ENCODE measurements at places on chromosomes 1 and 21.
A peak's percentile ranks its signal among the peaks of the same experiment; 100 is the strongest.

DNA sequence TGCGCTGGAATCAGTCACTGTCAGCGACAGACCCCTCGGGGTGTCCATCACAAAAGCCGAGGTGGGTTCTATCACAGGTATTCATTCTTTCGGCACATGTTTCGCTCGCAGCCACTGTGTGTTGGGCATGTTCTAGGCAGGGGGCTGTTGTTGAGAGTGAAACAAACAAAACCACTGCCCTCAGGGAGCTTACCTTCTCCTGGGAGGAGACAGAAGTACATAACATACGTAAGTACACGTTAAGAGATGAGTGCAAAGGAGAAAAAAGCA, 6.6 kb downstream of the ATF3 start:
- H3K36me3 ChIP-seq: peaks cover 13% of the 10 kb centered on the region
- no peak overlapping the region for H3K27ac ChIP-seq
- no peak for DNase-seq
- peaks cover under 1% of the 10 kb centered on the region for H3K4me1 ChIP-seq
- peaks cover 7% of the 10 kb centered on the region for H3K27me3 ChIP-seq

- H3K27ac ChIP-seq: no peak overlapping the region
- DNase-seq: no peak
- H3K4me1 ChIP-seq: no peaks in the 10 kb centered on the region
- no peak overlapping the region for H3K4me3 ChIP-seq
Measured at GRCh38 chr1:13605159-13605558, 21.5 kb downstream of the PDPN start.

GRCh38 chr1:219507437-219507836, 105.5 kb downstream of the ZC3H11B start:
- no peak for DNase-seq
- no peak overlapping the region for H3K27ac ChIP-seq
- no peaks in the 10 kb centered on the region for H3K36me3 ChIP-seq
- no peaks in the 10 kb centered on the region for H3K4me1 ChIP-seq
- no peaks in the 10 kb centered on the region for H3K27me3 ChIP-seq

GRCh38 chr1:181101581-181102226, 13.2 kb downstream of the IER5 start:
- H3K4me3 ChIP-seq: no peak overlapping the region
- peak overlapping the region; percentile 75 for H3K27ac ChIP-seq
- no peak for DNase-seq
- no peaks in the 10 kb centered on the region for H3K27me3 ChIP-seq

DNA sequence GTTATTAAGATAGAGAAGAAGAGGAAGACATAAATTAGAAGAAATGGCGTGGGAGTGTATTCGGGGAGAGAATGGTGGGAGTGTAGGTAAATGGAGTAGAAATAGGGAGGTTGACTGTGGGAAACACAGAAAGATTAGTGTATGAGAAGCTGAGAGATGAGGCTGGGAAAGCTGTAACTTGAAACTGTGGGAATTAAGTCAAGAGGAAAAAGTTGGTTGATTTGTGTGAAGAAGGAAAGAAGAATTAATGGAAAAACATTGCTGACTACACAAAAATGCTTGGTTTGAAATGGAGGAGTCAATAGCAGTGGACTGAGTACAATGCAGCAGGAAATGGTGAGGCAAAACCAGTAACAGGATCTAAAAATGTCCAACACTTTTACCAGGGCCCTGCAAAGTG, 448.3 kb downstream of the PTPRC start:
- DNase-seq: no peak
- H3K4me3 ChIP-seq: no peak overlapping the region
- no peak overlapping the region for H3K27ac ChIP-seq
- peaks cover 21% of the 10 kb centered on the region for H3K27me3 ChIP-seq

- peak overlapping the region; percentile 96 for H3K27ac ChIP-seq
- H3K27me3 ChIP-seq: no peaks in the 10 kb centered on the region
- DNase-seq: no peak
- peaks cover 12% of the 10 kb centered on the region for H3K36me3 ChIP-seq
- H3K4me1 ChIP-seq: peaks cover 51% of the 10 kb centered on the region
- H3K4me3 ChIP-seq: peak overlapping the region; percentile 79
Measured at GRCh38 chr1:12473596-12474362, 144.2 kb downstream of the DHRS3 start.

DNA sequence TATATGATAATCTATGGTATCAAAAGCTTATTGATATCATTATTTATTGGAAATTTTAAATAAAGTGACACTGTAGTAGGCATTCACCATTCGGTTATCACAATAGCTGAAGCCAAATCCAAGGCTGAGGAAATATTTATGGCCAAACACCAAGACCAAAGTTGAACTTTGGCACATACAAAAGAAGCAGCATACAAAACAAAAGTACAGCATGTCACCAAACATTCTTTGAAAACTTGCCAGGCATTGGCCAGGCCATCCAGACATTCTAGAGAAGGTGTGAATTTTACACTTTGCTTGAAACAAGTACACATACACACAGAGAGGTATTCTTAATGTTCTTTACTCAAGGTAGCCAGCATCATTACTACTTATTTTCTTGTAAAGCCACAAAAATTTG, 544.4 kb upstream of the CXADR start:
- DNase-seq: no peak
- H3K27ac ChIP-seq: no peak overlapping the region
- H3K4me3 ChIP-seq: no peak overlapping the region
- H3K36me3 ChIP-seq: no peaks in the 10 kb centered on the region
- no peaks in the 10 kb centered on the region for H3K27me3 ChIP-seq

DNA sequence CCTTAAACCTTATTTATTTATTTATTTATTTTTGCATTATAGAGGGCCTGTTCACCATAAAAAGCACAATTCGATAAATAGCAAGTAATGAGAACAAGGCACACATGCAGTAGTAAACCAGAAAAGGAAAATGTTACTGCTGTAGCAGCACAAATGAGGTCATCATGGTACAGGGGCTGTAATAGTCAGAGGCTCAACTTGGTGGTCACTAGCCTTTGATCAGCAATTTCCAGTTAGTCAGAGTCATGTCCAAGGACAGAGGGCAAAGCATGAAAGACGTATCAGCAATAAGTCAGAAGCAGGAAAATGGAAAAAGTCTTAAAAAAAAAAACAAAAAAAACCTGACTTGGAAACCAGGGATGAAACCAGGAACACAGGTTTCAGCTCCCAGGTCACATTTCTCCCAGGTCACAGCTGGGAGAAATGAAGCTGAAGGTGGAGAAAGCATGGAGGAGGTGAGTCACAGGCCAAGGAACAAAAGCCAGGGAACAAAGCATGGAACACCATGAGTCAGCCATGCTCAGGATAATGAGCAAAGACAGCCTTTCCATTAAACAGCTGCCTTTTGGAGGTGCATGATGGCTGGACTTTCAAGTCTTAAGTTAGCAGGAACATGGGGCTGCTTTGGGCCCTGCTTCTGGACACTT, 556.3 kb downstream of the LTN1 start:
- H3K27ac ChIP-seq: no peak overlapping the region
- H3K4me3 ChIP-seq: no peak overlapping the region
- no peaks in the 10 kb centered on the region for H3K4me1 ChIP-seq
- H3K27me3 ChIP-seq: no peaks in the 10 kb centered on the region

DNA sequence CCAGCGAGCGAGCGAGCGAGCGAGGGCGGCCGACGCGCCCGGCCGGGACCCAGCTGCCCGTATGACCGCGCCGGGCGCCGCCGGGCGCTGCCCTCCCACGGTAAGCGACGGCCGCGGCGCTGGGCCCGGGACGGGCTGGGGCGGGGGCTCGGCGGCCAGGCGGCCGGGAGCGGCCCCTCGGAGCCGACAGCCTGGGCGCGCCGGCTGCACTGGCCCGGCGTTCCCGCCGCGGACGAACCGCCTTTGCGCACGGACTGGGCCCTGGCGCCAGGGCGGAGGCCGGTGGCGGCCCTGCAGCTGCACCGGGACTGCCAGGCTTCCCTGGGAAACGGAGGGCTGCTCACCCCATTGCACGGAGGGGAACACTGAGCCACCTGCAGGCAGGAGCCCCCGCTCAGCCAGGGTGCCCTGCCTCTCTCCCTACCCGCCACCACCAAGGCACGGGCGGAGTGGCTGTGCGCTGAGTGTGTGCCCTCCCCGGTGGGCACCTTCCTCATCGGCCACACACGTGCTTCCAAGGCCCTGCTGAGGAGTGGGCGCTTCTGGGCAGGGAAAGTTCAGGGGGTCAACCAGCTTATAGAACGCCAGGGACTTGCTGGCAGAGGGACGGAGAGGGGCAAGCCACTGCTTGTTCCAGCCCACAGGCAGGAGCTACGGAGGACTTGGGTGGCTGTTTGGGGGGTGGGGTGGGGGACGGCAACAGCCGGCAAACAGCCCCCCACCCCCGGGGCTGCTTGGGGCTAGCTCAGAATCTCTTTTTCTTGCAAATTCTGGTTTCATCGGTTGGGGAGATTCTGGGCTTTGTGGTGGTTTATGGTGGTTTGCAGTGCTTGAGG, 532 bp downstream of the CSF1 start:
- H3K36me3 ChIP-seq: peaks cover 15% of the 10 kb centered on the region
- H3K4me1 ChIP-seq: peaks cover 50% of the 10 kb centered on the region
- H3K27me3 ChIP-seq: no peaks in the 10 kb centered on the region
- peak overlapping the region; percentile 91 for H3K4me3 ChIP-seq

- no peak overlapping the region for H3K4me3 ChIP-seq
- DNase-seq: no peak
- H3K36me3 ChIP-seq: no peaks in the 10 kb centered on the region
- no peaks in the 10 kb centered on the region for H3K4me1 ChIP-seq
- H3K27me3 ChIP-seq: no peaks in the 10 kb centered on the region
Measured at GRCh38 chr21:26717146-26717739, 128.0 kb downstream of the ADAMTS1 start.

DNA sequence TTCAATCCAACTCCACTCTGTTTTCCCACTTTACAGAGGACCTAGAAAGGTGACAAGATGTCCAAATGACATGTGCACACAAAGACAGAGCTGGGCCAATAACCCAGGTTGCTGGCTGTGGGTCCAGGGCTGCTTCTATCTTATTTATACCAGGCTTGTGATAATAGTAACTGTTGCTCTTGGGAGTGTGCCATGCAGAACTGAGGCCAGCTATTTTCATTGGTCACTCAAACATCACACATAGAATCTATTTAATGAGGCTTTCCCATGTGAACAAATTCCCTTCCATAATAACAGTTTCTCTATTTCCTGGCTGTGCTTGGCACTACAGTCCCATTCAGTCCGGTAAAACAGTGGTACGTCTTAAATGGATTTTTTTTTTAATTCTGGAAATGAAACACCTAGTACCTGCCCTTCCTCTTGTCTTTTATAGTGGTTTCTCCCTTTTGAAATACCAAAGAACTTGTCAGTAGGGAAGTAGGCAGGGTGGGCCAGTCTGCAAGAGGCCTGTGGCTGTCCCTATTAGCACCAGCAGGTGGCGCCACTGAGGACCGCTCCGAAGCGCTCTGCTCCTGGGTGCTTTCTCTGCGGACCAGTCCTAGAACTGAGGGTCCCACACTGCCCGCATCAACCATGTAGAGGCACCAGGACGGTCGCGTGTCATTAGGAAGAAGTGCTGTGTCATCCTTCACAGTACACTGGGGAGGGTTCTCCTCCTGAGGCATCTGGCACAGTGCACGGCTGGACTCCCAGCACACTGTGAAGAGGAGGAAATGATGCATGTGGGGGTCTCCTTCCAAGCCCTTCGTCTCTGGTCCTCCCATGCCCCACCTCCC, 52.1 kb downstream of the GPR161 start:
- peaks cover 6% of the 10 kb centered on the region for H3K27me3 ChIP-seq
- peak; percentile 43 for DNase-seq
- H3K36me3 ChIP-seq: no peaks in the 10 kb centered on the region
- H3K4me3 ChIP-seq: no peak overlapping the region
- peaks cover 7% of the 10 kb centered on the region for H3K4me1 ChIP-seq

DNA sequence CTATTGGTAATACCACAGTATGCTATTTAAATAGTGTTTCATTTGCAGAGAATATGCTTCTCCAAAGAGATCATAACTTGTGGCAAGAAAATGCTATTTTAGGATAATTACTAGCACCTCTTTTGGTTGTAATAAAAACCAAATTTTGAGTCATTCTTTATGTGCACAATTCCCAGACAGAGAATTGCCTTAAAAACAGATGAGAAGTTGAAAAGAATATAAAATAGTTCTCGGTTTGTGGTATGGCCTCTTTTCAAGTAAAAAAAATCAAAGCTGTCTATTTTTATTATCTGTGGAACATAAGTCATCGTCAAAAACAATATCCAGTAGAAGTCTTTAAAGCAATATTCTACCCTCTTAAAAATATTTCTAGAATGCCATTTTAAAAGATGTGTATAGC, 185.9 kb downstream of the GREM2 start:
- no peak for DNase-seq
- H3K27ac ChIP-seq: no peak overlapping the region
- no peak overlapping the region for H3K4me3 ChIP-seq

DNA sequence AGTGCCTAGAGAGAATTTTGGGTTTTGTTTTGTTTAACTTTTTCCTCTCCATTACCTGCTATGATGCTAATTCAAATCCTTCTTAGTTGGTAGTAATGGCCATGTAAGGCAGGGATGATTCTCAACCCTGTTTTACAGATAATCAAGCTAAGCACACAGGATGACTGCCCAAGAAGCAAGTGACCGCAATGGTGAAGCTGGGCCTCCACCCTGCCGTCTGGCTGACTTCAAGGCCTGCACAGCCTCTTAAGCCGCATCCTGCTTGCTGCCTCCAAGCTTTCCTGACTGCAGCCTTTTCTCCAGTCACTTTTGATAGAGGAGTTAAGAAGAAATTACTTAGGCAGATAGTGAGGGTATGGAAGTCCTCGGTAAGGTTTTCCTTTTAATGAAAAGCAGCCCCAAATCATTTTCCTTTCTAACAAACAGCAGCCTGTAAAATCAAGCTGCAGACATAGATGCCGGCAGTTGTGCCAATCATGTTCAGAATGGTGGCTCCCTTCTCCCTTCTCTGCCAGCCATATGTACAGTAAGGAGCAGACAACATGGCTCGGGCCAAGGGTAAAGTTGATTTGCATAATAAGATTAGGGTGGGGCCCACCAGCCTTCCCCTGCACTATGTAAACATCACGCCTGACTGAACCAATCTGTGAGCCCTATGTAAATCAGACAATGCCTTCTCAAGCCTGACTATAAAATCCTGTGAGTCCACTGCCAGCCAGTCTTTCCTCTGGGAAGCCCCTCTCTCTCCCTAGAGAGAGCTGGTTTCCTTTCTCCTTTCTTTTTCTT, 8.8 kb upstream of the CTBS start:
- DNase-seq: no peak
- no peaks in the 10 kb centered on the region for H3K36me3 ChIP-seq
- no peak overlapping the region for H3K27ac ChIP-seq
- H3K4me1 ChIP-seq: no peaks in the 10 kb centered on the region
- H3K27me3 ChIP-seq: peaks cover 30% of the 10 kb centered on the region

DNA sequence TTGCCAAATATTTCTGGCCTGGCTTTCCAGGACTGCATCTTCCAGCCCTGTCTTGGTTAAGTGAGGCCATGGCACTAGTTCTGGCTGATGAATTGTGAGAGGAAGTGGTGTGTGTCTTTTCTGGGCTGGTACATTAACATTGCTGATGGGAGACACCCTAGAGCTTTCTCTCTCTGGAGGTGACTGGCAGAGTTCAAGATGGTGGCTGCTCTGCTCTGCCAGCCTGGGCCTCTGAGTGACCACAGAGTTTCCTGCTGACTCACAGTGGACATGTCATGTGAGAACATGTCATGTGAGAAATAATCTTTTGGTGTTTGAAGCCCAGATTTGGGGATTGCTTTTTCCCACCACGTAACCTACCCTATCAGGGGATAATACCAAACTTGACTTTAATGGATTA, 218.0 kb upstream of the KIAA0040 start:
- no peaks in the 10 kb centered on the region for H3K4me1 ChIP-seq
- H3K27me3 ChIP-seq: peaks cover 28% of the 10 kb centered on the region
- no peaks in the 10 kb centered on the region for H3K36me3 ChIP-seq
- no peak overlapping the region for H3K27ac ChIP-seq
- DNase-seq: no peak
